ENCODE measurements at places on chromosomes 3 and 15.

DNA sequence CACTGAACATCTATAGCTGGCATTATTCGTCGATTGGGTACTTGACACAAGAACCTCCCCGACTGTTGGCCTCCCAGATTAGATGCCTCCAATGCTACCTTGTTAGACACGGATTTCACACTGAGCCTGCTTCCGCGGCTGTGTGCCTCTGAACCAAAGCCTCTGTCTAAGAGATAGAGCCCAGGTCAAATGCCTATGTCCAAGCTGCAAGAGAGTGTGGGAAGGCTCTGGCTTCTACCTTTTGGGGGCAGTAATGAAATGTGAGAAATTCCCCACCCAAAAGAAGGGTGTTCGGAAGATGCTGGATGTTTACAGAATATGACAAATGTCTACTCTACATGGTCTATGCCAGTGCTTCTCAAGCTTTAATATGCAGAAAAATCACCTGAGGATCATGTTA is 2.0 kb upstream of the RPUSD2 start:
- DNase-seq: no peak

DNA sequence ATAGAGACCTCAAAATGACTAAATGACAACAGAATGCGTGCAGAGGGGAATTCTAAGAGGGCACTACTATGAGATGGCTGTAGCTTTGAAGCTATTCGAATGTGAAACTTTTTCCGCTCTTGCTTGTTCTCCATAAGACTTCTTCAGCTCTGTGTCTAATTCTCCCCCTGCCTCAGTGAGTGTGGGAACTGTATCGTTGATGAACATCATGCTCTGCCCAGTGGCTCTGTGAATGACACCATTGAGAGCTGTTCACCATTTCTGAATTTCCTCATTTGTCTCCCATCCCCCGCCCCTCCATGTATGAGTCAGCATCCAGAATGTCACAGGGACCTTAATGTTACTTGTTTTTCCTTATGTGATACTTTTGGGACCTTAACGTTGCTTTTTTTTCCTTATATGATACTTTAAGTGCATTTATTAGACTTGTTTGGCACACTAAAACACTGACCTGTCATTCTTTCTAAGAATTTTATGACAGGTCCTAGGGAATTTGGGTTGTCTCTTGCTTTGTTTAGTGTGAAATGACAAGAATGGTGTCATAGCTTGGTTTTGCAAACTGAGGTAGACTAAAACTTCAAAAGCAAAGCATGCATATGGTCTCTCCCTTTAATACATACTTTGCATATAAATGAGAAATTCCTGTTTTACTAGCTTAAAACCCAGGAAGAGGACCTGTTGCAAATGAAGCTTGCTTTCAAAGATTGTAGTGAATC is 99.6 kb downstream of the FNDC3B start:
- peak; percentile 45 for DNase-seq

- DNase-seq: no peak
Observed at GRCh38 chr15:90315278-90315982, 36.7 kb upstream of the ZNF774 start.

DNA sequence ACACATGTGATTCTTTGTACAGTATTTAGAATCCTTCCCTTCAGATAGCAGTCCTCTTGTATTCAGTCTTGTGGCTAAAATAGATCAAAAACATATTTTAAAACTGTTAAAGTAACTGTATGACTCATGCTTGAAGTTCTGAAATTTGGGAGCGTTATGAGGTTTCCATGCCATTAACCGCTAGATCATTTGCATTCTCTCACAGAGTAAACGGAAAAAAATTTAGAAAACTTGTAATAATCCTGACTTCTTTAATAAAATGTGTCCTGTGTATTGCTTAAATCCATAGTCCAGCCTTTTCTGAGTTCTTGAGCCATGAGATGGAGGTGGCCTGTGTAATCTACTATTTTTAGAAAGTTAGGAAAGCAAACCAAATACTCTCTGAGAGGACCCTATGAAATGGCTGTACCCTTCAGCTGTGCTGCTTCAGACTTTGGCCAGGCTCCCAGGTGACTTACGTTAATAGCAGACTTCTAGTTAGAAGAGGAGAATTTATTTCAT is 33.8 kb downstream of the MBNL1 start:
- DNase-seq: no peak

- no peak for DNase-seq
Observed at GRCh38 chr3:161691677-161692076, 195.1 kb downstream of the OTOL1 start.

DNA sequence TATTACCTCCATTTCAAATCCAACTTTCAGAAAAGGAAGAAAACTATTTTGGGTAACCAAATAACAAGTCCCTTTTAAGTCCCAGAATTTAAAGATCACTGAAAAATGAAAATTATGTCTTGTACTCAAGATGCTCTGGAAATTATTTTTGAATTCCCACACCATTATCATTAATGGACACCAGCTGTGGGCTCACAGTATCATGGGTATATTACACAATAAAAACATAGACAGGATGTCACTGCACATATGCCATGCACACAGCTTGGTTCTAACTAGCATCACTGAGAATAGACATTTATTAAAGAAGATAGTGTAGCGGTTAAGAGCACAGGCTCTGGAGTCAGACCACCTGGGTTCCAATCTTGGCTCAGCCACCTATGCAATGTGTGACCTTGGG is 130.4 kb downstream of the FRMD5 start:
- DNase-seq: no peak
